ENCODE measurements at places on chromosomes 6 and 20.

GRCh38 chr20:3405139-3405538 lies 2.3 kb downstream of the DNAAF9 start:
- DNase-seq, result no peak

GRCh38 chr6:23630726-23631635 lies 495.0 kb upstream of the NRSN1 start:
- no peak for DNase-seq

DNA sequence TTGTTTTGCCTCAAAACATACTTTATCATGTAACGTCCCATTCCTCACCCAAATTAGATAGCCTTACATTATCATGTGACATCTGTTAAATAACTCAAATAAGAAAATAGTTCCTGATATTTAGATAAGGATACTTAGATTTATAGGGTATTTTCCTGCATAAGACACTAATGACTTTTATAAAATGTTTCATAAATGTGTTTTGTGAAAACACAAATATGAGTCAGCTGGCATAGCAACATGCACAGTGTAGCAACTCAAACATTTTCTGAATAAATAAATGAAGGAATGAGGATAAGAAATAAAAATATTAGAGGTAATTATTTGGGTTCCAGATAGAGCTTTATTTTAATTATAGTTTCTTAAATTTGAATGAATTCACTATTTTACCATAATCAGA lies 460.4 kb upstream of the PLCB4 start:
- no peak for DNase-seq

DNA sequence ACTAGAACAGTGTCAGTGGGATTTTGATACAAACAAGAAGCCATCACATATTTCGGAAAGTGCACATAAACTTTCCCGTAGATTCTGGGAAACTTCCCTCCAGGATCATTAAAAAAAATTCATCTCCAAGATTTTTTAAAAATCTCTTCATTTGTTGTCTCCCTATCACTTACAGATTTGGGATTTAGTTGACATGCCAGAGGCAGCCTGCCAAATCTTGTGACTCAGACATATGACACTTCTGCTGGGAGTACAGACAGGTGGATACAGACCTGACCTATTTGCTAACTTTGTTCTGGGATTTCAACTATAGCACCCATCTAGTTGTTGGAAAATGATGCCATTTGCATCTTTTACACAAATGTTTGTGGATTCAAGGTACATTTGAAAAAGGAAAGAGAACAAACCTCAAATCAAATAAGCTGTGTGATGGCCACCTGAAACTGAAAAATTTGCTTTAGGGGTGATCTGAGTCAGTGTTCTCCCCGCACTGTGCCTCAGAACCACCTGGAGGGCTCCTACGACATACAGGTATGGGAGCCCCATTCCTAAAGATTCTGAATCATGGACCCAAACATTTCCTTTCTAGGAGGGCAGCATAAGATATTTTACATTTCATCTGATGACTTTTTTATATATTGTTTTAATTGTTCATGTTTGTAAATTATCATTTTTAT lies 21.9 kb upstream of the CD2AP start:
- no peak for DNase-seq

- no peak for DNase-seq
Measured at GRCh38 chr20:16865406-16865805, 117.2 kb downstream of the OTOR start.

- DNase-seq, result no peak
Measured at GRCh38 chr20:50312682-50313521, 122.3 kb downstream of the CEBPB start.

GRCh38 chr20:13029687-13030375 lies 21.1 kb downstream of the SPTLC3 start:
- no peak for DNase-seq

GRCh38 chr6:84390334-84390733 lies 162.9 kb upstream of the CEP162 start:
- DNase-seq, result no peak

GRCh38 chr20:16485401-16485800 lies 87.8 kb downstream of the KIF16B start:
- DNase-seq, result no peak

DNA sequence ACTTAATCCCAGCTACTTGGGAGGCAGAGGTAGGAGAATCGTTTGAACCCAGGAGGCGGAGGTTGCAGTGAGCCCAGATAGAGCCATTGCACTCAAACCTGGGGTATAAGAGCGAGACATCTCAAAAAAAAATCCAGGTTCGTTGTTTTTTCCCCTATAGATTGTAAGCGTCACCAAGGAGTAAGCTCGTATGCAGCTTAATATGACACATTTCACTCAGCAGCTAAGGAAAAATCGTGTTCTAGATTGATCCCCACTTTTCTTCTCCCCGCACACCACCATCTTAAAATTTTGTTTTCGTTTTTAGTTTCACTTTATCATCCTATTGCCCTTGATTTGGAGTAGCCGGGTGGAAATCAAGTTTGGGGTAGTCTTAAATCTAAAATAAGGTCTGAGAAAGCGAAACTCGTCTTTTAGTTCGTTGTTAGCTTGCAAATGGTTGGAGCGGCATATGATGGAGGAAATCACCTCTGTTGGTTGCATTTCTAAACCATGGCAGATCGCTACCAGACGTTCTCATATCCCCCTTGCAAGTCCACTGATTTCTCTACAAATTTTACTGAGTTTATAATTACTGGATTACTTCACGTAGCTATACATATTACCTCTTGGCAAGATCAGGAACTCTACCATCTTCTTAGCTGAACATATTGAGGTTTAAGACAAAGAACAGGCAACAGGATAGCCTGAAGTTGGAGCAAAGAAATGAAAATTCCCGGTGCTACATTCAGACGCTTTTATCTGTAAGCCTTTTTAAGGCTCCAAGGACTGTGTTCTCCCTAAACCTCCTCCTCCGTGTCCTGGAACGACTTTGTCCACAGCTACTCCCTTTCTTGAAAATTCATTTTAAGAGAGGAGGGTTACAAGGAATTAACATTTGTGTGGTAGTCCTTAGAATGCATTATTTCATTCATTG lies 91.1 kb upstream of the BTN3A2 start:
- no peak for DNase-seq

DNA sequence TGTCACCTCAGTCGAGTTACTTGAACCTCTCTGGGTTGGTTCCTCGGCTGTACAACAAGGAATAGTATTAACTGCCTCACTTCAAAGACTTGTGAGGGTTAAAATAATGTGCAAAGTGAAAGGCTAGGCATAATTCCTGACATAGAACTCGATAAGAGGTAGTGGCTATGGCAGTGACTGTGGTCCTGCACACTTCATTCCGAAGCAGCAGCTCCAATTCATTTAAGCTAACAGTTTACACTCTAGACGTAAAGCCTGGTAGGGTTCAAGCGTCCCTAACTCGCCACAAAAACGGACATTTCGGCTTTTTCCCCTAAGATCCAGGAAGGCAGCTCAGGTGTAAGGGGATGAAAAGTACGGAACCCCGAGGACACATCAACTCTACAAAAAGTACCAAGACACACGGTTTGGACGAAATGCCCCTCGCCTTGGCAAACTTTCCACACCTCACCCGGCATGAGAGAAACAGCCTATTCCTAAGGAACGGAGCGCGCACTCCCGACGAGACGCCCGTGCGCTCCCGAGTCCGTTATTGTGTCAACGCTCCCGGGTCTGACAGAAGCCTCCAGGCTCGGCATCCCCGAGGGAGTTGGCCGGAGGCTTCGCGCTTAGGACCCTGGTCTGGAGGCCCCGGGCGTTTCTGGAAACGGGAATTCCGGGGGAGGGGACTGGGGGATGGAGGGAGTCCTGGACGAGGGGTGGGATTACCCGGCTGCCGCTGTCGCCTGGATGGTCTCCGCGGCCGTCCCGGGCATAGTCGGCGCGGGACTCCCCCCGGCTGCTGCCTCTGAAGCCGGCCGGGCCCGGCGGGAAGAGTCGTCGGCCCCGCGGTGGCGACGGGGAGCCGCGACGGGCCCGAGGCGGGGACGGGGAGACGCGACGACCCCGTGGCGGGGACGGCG lies 937 bp downstream of the ZNF318 start:
- DNase-seq, result no peak

- no peak for DNase-seq
Measured at GRCh38 chr6:54415517-54415916, 107.3 kb downstream of the TINAG start.

- DNase-seq, result no peak
Measured at GRCh38 chr6:64680446-64680845, 1026.6 kb downstream of the EYS start.

DNA sequence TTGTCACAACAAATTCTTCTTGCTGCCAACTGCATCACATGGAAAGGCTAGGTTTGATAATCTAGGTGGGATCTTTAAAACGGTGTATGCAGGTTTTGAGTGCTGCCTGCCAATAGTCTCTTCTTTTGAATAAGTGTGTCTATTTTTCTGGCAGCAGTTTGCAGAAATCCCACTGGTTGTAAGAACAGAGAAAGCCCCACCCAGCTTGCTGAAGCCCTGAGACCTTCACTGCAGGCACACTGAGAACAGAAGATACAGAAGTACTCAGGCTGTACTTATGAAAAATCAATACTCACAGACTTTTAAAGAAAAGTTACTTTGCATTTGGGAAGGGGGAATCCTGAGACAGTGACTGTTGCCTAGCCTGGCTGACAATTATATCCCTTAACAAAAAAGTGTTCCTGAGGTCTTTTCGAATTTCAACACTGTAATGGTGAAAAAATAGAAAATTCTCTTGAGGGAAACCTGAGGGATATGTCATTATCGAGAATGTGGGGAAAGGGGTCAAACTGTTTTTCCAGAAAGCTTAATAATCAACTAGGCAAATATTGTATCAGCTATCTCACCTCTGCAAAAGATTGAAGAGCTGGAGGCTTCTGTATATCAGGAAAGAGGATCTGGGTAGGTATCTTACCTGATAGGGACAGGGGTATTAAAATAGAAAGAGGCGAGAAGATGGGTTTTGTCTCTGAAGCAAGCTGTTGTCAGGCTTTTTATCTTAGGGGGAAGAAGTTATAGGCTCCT lies 199.9 kb downstream of the LRFN2 start:
- DNase-seq, result no peak

- no peak for DNase-seq
Measured at GRCh38 chr20:3235666-3236324, 3.2 kb downstream of the SLC4A11 start.

DNA sequence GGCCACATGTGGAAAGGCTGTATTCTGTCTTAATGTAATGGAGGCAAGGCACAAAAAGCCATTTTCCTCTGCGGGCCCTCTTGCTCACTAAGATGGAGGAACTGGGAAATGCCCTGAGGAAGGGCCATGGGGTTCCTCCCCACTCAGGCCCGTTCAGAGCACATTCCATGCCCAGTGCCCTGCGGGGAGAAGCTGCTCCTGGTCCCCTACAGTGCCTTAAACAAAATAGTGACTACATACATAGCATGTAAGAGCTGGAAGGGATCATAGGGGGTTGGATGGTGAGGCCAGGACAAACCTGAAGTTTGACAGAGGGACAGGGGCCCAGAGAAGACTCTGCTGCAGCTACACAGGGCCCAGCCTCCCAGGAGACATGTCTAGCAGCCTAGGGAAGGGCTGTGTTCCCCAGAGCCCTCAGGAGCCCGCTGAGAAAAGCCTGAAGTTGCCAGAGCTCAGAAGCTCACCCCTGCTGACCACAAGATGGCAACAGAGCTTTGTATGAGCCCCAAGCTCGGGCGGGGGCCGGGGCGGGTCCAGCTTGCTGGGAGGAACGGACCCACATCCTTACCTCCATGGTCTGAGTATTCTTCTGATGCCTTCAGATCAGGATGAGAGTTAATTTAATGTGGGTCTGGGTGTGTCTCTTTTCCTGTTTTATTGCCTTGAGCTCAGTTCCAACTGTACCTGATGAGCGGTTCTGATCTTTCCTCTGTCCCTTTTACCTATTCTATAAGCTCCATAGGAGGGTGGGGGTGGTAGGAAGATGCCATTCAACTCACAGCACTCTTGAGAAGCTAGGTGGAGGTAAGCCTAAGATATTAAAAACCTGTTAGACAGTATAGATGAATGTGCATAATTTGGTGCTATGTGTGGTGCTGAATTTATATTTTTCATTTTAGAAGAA lies 242.9 kb downstream of the CDC5L start:
- DNase-seq, result no peak

DNA sequence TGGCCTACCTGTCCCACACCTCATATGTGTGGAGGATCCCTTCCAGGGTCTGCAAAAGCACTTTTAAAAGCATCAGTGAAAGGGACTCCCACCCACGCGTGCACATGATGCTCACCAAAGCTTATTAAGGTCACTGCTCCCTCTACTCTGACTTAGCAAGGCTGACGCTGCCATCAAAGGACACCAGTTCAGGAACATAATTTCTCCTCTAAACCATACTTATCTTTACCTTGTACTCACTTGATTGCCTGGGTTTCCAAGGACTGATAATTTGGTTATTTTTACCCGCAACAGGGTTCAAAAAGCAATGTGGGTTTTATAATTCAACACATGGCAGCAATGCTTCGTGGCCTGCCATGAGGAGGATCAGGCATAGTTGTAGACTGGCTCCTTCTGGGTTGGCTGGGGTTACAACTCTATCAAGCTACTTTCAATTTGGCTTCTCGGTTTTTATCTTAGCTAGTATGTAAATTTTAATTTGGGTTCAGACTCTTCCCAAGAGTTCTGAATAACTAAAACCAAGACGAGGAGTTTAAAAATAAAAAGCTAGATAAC lies 52.2 kb upstream of the EMILIN3 start:
- no peak for DNase-seq

- DNase-seq, result no peak
Measured at GRCh38 chr6:150514806-150515380, 84.8 kb upstream of the PLEKHG1 start.

DNA sequence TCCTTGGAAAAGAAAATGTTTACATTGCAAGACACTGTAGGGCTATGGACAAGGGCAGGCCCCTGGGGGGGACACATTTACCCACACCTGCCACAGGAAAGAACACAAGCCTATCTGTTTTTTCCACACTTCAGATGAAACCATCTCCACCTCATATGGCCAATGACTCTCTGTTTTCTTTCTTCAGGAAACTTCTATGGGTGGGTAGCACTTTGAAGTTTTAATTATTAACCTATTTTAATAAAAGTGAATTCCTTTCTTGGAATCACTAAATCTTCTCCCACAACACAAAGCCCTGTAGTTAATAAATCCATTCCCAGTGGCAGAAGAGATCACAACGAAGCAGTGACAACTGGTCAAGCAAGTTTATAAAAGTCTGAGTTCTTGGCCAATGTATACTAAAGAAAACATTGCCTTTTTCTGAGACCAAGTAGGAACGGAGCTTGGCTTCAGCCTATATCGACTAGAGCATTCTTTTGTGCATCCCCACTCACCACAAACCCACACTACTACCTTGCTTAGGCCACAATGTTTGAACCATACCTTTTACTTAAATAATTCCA lies 125.1 kb upstream of the CARMIL1 start:
- no peak for DNase-seq

- DNase-seq, result no peak
Measured at GRCh38 chr6:42158631-42159030, 14.5 kb upstream of the GUCA1A start.

GRCh38 chr6:53906842-53907241 lies 112.0 kb downstream of the LRRC1 start:
- no peak for DNase-seq

GRCh38 chr6:137323860-137324259 lies 104.7 kb upstream of the IFNGR1 start:
- DNase-seq, result no peak

DNA sequence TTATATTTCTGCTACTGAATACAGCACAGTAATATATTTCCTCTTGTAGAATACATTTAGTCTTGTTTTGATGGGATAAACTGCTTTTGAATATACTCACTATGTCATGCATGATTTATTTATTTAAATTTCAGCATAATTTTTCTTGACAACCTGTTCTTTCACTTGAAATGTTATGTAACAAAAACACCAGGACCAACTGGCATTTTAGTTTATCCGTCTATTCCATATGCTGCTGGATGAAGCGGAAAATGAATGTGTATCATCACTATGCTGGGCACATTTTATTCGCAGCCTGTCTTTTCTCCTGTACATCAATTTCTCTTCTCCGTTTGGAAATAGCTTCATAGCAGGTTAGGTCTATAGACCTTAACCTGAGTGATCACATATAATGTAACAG lies 206.8 kb upstream of the PLCB4 start:
- no peak for DNase-seq

Measured in omental fat pad (tissue), 4 donors.